A549 treated with dexamethasone at 1 μM for 4 hours (cell line): ENCODE measurements at places on chromosomes 12 and 14. TPM values are rescaled to one million over a fixed set of nuclear protein-coding genes. Genes with fewer than 3 reads are reported as not detected.

The TAS2R9 gene
- not detected in 5 replicates for total RNA-seq

The TMEM132C gene
- total RNA-seq = not detected in 5 replicates

The DDX54 gene
- total RNA-seq = 47.3 to 86.4 TPM (median 79.0 TPM) in 5 replicates

The C14orf180 gene
- total RNA-seq = not detected in 5 replicates

The ETFBKMT gene
- total RNA-seq = 0.82 to 1.3 TPM (median 0.92 TPM) in 5 replicates

The TAS2R20 gene
- total RNA-seq = 0.06 to 0.12 TPM (median 0.11 TPM) in 3 of 5 replicates, not detected in the others

The DPF3 gene
- 0.09 to 0.19 TPM (median 0.16 TPM) in 4 of 5 replicates, not detected in the other for total RNA-seq

The TEAD4 gene
- 40.2 to 50.7 TPM (median 46.1 TPM) in 5 replicates for total RNA-seq

The PPP1R12A gene
- 18.7 to 32.6 TPM (median 30.2 TPM) in 5 replicates for total RNA-seq

The KLHDC1 gene
- 0.23 to 0.48 TPM (median 0.41 TPM) in 5 replicates for total RNA-seq

The NRXN3 gene
- total RNA-seq = 0.70 to 1.3 TPM (median 1.1 TPM) in 5 replicates

The SERPINA9 gene
- not detected in 5 replicates for total RNA-seq
